Putamen (tissue), 1 donor: ENCODE measurements at places on chromosomes 2 and 18.

- no peak for DNase-seq
These were observed 121.6 kb downstream of the FAM210A start for GRCh38 chr18:13604786-13605185.

DNA sequence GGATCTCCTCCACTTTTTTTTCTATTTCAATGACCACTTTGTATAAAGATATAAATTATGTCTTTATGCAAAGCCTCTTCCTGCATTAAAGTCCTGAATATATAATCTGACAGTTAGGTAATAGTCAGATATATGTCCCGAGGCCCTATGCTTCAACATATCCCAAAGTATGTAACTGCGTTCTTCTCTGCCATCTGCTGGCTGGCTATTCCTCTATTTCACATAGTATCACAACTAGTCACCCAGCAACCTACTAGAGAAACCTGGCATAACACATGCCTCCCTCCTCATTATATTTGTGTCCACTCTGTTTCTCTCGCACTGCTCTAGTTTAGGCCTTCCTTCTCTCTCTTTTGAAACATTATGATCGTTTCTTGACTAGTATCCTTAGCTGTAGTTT lies 640.8 kb downstream of the DPP10 start:
- no peak for DNase-seq

- no peak for DNase-seq
These were observed 102.8 kb downstream of the SMAD7 start for GRCh38 chr18:48847807-48848486.

- no peak for DNase-seq
These were observed 184.2 kb upstream of the NXPH2 start for GRCh38 chr2:138964418-138964817.

- DNase-seq: no peak
These were observed 127.5 kb upstream of the MMADHC start for GRCh38 chr2:149715005-149715592.

GRCh38 chr2:191187105-191187829 lies 36.5 kb upstream of the STAT4 start:
- DNase-seq: no peak

DNA sequence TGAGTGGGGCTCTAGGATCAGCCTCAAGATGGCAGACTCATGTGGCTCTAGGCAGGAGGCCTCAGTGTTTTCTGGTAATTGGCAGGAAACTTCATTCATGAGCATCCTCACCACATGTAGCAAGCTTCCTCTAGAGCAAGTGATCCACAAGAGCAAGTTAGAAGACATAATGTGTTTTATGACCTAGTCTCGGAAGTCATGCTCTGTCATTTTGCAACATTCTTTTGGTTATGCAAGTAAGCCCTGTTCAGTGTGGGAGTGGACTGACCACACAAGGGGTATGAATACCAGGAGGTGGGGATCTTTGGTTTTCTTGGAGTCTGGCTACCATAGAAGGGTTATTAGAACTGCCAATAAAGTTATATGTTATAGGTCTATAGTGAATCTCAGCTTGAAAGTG lies 66.8 kb upstream of the STK39 start:
- DNase-seq: no peak

DNA sequence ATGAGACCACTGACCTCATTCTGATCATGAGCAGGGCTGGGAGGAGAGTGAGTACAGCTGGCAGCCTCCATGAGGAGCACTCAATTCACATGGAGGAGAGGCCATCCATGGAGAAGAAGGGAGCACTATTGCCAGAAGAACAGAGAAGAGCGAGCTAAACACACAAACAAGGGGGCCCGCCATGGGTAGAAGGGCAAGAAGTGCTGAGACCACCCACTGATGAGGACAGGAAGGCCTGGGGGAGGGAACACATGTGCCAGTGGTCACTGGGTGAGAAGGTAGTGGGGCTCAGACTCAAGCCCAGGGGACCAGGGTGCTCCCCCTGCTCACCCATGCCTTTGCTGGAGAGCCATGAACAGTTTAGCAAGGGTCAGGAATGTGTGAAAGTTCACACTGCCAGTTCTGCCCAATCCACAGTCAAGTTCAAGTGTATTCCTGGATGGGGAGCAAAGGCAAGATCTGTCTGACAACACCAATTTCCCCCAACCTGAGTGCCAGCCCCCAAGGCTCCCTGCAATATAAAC lies 57.7 kb downstream of the TTC32 start:
- DNase-seq: no peak

GRCh38 chr2:201538025-201538424 lies 86.5 kb downstream of the STRADB start:
- DNase-seq: no peak

DNA sequence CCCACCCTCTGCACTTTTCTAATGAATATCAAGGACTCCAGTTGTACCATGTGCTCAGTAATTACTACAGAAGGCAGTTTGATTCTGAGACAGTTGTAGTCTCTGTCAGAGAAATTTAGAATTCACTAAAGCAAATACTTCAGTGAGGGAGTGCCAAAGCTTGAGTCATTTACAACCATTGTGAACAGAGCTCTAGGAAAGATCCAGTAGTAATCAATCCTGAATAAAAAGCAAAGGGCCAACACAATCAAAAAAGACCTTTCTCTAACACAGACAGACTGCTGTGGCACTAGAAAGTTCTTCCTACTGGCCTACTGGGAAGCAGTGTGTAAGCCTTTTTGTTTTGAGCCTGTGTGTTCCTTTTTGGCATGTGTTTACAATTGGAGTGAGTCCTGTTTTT lies 135.6 kb upstream of the UNC80 start:
- peak; percentile 39 for DNase-seq

DNA sequence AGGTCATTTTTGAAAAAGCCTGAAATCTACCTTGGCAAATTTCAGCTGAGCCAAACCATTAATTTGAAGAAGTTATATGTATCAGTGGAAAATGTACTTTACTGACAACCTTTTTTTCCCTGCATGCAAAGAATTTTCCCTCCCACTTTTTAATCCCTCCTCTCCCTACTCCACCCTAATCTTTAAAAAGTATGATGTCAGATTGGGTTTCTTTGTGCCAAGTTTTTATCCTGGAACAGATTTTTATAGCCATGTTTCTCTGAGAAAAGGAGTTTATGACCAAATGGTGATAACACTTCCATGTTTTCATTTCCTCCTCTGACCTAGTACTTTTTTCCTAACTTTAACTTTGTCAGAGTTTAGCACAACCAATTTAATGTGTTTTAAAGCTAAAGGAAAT lies 250.3 kb upstream of the FOSL2 start:
- DNase-seq: no peak

DNA sequence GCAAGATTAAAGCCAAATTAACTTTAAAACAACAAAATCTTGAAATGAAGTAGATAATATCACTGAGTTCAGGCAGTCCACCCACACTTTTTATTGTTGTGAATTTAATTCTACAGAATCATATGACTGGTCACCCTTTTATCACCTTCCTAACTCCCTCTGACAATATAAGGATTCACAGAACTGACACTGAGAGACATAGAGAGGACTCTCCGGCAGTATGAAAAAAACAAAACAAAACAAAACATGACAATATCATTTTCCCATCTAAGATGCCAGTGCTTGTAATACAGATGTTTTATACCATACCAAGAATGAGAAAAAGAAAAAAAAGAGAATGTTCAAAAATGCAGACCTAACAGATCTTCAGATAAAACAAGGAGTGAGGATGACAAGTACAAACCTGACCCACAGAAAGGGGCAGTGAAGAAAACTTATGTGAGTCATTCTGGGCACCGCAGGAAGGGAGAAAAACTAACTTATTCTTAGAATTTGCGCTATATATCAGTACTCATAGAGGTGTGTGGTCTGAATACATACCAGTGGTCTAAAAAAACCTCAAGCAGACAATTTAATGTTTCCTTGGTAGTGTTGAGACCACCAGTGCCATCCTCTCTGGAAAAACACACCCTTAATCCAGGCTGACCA lies 136.6 kb downstream of the ZAP70 start:
- no peak for DNase-seq

DNA sequence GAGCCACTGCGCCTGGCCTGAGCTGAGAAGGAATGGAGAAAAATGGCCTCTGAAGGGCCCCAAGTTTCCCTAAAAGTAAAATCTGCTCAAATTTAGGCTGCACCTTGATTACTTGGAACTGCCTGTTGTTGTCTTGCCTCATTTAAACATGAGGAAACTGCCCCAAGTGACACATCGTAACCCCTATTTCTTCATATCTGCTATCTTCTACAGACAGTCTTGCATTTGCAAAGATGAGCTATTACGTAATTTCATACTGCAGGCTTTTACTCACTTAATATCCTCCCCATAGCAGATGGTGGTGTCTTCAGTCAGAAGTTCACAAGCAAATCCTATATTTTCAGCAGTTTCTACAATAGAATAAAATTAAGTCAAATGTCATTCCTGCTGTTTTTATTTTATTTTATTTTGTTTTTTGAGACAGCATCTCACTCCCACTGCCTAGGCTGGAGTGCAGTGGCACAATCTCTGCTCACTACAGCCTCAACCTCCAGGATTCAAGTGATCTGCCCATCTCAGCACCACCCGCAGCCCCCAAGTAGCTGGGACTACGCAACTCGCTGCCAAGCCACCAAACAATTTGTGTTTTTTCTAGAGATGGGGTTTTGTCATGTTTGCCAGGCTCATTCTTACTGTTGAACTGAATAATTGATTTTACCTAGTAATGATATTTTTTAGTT lies 45.3 kb upstream of the NARS1 start:
- DNase-seq: no peak

- DNase-seq: no peak
These were observed 43.6 kb downstream of the ADD2 start for GRCh38 chr2:70724366-70724765.

DNA sequence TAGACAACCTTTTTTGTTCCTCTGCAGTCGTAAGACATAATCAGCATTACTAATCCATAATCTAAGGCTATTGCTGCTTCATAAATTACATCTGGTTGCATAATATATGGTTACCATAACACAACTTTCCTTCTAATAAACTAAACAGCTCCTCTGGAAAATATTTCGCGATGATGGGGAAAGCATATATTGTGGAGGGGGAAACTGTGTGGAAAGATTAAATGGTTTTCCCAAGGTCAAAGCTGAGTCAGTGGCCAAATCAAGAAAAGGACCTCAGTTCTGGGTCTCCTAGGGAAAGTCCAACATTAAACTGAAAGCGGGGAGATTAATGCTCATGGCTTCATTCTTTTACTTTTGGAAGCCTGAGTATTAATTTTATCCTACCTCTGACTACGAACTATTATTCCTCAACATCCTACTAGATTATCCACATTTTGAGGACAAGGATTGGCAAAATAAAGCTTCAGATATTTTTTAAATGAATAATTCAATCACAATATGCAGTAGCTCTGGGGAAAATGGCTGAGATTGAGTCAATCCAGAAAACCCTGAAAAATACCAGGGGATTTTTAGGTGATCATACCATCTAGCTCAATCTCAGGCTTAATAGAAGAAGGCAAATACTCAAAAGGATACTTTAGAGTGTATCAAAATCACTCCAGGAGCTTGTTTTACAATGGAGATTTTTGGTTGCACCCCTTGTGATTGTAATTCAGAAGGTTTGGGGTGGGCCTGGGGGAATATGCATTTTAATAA lies 33.8 kb upstream of the STK17B start:
- no peak for DNase-seq

DNA sequence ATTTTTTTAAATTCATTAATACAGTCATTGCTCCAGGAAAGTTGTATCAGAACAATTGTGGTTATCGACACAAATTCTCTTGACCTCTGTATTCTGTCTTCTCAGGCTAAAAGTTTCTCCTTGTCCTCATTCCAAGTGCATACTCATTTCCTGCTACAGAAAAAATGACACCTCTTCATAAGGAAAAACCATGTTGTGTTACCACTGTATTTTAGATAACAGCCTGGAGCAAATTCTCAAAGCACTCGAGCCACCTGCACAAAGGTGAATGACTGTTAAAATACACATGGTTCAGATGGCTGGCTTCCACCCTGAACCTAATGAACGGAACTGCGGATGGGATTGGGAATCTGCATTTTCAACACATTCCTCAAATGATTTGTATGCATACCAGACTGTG lies 586.5 kb downstream of the EPHA4 start:
- no peak for DNase-seq

- peak; percentile 15 for DNase-seq
These were observed 35.9 kb upstream of the MGAT5 start for GRCh38 chr2:134217924-134218323.

- DNase-seq: no peak
These were observed 353.7 kb downstream of the RAD51AP2 start for GRCh38 chr2:17164550-17164949.

GRCh38 chr2:238099714-238100048 lies 459 bp upstream of the ESPNL start:
- DNase-seq: no peak

DNA sequence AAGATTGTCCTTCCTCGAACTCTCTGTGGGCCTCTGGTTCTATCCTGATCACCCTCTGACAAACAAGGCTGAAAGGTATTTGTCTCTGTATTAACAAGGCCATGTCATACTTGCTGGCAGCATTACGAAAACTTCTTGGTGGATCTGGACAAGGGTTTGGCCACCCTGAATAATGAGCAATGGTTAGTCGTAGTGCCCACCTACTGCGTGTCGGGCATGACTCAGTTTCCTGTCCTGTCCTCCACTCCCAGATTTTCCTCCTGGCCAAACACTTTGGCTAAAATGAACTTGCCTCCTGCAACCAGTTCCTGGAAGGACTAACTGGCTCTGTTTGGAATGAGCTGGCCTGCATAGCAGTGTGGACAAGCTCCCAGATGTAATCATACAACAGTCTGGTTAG lies 198.5 kb upstream of the SMIM21 start:
- no peak for DNase-seq

DNA sequence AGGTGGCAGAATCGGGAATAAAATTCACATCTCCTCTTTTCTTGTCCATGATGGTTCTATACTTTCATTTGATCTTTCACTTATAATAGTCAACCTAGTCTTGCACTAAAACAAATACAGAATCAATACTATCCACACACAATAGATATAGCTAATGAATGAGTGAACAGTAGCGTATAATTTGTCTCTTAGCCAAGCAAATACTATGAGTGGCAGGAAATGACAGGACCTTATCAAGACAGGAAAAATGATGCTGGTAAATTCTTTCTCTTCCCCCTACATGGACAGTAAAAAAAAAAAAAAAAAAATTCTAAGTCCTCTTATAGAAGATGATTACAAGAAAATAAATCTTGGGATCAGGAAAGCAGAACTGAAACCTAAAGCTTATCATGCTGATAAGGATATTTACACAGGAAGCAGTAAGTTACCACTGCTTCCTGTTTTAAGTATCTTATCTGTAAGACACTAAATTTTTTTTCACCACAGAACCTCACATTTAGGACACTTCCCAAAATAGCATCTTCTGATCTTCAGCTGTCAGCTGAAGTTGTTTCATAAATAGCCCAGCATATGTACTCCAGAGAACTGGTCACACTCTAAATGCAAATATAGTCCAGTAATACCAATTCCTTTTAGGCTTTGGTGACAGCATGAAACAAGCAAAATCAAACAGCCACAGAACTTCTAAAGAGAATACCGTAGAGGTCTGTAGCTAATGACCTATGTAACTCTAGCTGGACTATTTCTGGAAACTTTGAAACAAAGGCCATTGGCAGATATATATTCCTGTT lies 27.0 kb downstream of the IRS1 start:
- DNase-seq: no peak

DNA sequence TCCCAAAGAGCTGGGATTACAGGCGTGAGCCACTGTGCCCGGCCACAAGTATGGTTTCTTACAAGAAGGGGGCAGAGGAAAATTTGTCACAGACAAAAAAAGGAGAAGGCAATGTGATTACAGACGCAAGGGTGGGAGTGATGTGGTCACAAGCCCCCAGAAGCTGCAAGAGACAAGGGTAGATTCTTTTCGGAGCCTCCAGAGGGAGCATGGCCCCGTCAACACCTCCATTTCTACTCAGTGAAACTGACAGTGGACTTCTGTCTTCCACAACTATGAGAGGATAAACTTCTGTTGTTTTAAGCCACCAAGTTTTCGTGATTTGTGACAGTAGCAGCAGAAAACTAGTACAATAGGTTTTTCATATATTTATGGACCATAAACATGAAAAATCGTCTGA lies 2.1 kb upstream of the TCF7L1 start:
- DNase-seq: no peak
